CD4-positive, alpha-beta T cell treated with Interleukin-2 at 100 ng/mL for 4 hours (primary cell): ENCODE measurements at places on chromosomes 1 and 21.
A peak's percentile ranks its signal among the peaks of the same experiment; 100 is the strongest.

DNA sequence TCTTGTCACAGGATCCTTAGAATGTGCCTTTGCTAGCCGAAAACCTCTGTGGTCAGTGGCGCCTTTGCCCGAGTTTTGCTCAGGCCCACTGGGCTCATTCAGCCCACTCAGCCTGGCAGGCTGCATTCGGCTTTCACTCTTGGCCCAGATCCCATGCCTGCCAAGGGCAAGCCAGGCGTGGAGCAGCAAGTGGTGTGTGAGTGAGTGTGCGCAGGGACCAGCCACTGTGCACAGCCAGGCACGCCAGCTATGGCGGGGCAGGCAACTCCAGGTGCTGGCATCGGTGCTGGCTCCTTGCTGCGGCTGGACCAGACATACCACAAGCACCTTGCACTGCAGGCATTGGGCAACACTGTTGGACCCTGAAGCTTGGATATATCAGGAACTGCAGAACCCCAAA, 1145.1 kb upstream of the NCAM2 start:
- no peak for DNase-seq

DNA sequence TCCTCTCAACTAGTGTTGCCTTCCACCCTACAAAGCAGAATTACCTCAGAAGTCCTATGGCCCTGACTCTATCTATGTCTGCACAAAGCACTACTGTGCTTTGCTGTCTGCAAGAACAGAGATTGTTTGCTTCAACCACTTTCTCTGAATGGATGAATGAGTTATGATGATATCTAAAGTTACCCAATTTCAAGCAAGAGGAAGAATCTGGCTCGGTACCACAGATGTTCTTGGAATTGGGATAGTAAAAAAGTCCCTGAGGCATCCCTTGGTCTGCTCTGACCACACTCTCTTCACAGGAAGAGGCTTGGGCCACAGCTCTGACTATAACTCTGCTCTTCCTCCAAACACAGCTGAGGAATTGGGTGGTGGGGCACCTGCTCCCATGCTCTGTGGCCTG, 31.2 kb downstream of the MTARC1 start:
- DNase-seq = no peak

DNA sequence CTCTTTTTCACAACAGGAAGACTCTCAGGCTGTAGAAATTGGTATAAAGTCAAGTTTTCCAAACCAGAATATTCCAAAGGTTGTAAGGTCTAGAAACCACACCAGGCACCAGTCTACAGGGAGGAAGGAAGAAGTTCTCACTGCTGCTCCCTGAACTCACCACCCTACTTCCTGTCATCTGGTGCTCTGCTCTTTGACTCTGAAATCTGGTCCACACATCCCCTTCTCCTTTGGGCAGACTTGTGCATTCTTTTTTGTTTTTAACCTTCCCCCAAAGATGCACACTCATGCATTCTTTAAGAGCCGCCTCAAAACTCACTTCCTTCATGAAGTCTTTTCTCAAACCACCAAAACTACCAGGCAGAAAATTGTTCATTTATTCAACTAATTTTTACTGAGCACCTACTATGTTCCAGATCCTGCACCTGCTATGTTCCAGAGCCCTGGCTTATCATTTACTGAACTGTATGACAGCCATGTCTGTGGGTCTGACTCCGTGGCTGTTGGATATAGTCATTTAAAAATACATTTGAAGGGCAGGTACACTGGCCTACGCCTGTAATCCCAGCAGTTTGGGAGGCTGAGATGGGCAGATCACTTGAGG, 30.1 kb upstream of the EPS15 start:
- peak; percentile 10 for DNase-seq

- no peak for DNase-seq
These were observed 49.3 kb upstream of the SAMSN1 start for GRCh38 chr21:14595449-14595848.

DNA sequence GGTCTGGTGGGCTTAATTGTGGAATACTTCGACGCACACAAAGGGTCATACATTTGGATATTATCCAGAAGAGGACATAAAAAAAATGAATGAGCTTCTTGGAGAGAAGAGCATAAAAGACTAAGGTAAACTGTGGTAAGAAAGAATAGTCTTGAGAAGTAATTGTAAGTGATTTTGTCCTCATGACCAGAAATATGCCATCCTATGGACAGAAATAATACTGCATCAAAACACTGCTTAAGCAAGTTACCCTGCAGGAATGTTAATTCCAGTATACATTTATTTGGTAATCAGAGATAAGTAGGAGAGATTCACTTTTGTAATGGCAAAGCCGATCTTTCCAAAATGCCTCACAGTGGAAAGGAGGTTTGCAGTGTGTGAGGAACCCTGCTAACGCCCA, 111.9 kb downstream of the NRIP1 start:
- no peak for DNase-seq

DNA sequence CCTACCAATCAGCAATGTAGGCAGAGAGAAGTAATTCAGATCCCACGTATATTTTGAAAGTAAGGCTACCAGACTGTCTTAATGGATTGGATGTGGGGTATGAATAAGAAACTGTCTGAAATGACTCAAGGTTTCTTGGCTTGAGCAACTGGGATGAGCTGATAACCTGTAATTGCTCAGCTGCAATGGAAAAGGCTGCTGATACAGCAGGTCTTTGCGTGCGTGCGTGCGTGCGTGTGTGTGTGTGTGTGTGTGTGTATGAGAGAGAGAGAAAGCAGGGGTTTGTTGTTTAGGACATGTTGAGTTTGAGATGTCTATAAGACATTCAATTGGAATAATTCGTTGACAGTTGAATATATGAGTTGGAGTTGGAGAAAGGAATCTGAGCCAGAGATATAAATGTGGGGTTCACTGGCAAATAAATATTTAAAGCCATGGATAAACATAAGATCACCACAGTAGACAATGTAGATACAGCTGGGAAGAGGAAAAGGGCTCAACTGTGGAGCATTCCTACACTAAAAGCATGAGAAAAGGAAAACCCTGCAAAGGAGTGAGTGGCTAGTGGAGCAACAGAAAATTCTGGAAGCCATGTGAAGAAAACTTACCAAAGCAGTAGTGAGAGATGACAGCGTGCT, 72.9 kb downstream of the UCHL5 start:
- DNase-seq = no peak

DNA sequence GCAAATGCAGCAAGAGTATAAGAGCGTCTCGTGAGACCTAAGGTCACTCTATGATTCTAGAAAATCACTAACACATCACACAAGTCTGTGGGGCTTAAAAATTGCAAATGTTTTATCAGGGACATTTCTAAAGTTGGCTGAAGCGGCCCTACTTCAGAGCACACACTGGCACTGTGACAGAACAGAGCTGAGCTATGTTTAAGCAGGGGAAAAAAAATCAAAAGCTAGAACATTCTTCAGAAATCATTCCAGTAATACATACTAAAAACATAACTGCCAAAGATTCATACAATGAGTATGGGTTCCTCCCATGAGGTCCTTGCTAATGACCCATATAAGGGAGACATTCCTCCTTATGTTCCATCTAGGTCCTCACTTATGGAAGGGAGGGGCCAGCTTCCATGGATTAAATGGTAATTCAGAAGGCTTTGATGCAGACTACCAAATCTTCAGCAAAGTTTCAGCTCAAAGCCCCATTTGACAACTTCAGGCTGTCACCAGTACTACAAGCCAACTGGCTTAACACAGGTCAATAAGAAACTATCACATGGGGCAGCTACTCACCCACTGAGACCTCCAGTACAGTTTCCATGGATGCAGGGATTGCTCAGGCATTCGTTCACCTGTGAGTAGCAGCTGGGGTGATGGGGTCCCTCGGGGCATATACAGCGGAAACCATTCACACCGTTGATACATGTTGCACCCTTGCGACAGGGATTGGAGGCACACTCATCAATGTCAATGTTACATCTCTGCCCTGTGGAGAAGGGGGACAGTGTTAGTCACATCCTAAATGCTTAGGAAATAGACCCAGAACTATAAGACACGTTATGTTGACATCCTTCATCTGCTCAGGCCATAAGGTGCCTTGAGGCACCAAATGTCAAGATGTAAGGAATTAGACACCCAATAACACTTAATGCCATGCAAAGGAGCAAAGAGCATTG, 58.4 kb upstream of the ADAM30 start:
- no peak for DNase-seq

- DNase-seq = no peak
These were observed 550.1 kb upstream of the B3GALT2 start for GRCh38 chr1:193736507-193736906.

DNA sequence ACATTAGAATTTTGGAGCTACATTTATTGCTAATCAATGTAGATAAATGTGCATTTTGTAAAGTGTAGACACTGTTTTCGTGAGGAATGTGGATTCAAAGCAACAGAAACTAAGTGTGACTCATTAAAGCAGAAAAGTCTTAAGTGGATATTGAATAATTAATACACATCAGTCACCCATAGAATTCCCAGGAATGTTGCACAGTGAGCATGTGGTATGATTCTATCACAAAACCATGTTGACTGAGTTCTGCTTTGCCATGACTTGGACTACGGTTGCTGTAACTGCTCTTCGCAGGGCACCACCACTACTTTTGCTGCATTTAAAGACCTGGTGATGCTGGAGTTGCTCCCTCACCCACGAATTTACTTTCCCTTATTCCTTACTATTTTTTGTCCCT, 471.8 kb downstream of the KCNT2 start:
- DNase-seq = no peak

DNA sequence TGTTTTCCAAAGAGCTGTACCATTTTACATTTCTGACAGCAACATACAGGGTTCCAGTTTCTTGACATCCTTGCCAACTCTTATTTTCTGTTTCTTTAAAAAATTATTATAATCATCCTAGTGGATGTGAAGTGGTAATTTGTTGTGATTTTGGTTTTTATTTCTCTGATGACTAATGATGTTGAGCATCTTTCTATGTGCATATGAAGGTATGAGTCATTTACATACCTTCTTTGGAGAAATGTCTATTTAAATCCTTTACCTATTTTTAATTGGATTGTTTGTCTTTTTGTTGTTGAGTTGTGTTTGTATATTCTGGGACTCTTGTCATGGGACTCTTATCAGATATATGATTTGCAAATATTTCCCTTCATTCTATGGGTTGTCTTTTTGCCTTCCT, 20.8 kb upstream of the MPC2 start:
- DNase-seq = no peak

- no peak for DNase-seq
These were observed 8.2 kb upstream of the FMOD start for GRCh38 chr1:203359010-203359571.

GRCh38 chr21:38455403-38455802, 42.9 kb downstream of the ERG start:
- no peak for DNase-seq

DNA sequence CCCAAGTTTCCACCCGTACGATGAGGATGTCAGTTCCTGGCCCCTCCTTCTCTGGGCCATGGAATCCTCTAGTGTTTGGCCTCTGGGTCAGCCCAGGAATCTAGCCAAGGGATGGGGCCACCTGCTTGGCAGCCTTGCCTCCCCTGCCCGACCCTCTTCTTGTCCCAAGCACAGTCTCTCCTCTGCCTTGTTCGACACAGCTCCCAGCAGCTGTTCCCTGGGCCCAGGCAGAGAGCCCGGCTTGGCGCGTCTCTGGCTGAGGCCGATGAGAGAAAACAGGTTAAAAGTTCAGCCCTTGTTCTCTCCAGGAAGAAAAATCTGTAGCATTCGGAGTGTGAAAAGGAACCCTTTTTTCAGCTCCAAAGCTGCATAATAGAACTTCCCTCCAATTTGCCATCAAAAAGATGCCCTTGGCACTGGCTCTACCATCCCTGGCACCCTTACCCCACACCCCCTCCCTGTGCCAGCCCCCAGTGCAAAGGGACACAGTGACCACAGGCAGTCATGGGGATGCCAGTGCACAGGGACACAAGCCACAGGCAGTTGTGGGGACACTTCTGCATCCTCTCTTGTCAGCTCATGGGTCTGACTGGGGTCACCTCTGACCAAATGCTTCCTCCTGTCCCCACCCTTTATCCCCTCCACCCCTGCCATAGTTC, 68.4 kb downstream of the EPHB2 start:
- DNase-seq = no peak

- DNase-seq = no peak
These were observed 3.5 kb downstream of the ERVH48-1 start for GRCh38 chr21:42921927-42922326.

DNA sequence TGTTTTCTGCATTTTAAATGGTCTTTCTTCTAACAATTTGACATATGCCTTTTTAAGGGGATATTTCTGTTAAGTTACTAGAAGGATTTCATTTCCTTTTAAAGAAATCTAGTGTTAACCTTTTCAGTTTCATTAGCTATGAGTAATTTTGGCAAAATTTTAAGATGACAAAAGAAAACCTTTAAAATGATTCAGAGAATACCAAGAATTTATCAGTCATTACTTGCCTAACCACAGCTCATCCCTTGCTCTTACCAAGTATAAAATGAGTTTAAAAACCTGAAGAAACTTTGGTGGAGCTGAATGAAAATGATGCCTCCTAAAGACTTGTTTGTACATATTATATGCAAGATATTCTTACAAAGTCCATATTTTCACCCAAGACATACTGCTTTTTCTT, 101.7 kb downstream of the NEK7 start:
- peak; percentile 33 for DNase-seq

DNA sequence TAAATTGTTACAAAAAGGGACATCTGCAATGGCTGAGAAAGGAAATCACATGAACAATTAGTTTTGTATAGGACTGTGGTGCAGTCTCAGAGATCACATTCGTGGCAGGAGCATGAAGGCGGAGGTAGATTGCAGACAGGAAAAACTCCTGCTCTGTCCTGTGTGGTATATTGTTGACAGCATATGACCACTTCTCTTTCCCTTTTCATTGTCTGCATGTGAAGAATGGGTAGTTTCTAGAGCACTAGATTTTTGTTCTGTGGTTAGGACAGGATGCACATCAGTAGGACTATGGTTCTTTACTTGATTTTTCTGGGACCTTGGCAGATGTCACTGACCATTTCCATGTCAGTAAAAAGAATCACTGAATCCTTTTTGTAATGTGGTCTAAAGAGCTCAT, 625.9 kb upstream of the PKN2 start:
- no peak for DNase-seq

GRCh38 chr1:175273376-175274031, 80.9 kb upstream of the KIAA0040 start:
- no peak for DNase-seq

DNA sequence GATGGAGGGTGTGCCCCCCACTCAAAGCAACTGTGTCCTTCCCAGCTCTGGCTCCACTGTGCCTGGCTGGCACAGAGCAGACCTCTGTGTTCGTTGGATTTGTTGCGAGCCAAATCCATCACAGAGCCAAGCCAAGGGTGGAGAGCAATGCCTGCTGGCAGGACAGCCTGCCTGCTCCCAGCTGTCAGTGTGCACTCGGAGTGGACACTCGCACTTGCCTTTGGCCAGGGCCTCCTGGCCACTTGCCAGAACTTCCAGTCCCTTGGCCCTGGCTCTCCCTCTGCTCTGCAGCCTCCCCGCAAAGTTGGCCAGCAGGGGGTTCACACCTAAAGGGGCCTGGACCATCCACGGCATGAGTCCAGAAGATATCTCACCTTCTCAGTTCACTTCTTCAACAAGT, 16.4 kb downstream of the HEYL start:
- DNase-seq = no peak
